Activated CD4-positive, alpha-beta memory T cell treated with anti-CD3 and anti-CD28 coated beads for 36 hours (primary cell): ENCODE measurements at places on chromosomes 13 and 19.

GRCh38 chr13:75416327-75417011 lies 65.5 kb downstream of the TBC1D4 start:
- no peak for DNase-seq

DNA sequence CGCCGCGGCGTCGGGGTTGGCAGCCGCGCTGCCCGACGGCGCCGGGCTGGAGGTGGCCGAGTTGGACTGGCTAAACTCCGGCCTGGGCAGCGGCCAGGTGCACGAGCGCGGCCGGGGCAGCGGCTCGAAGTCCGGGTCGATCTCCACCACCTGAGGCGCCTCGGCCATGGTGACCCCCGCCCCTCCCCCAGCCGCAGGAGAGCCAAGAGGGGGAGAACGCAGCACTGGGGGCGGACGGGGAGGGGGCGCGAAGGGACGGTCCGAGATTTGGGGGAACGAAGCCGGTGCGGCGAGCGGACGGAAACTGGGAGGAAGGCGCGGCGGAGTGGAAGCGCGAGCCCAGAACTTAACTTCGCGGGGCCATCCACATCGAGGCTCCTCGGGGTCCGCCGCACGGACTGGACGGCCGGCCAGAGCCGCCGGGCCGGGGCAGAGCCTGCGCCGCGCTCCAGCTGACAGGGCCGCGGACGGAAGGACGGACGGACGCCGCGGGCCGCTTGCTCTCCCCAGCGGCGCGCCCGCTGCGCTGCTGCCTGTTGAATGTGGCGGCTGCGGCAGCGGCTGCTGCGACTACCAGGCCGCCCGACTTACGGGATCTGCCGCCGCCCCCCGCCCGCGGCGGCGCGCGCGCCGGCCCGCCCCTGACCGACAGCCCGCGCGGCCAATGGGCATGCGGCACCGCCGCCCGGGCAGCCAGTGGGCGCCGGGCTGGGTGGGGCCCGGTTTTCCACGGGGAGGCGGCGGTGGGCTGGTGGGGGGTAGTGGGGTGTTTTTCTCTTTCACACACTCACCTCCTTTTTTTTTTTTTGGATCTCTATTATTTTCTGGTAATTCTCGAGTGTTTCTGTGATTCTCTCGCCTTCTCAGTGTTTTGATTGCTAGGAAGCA lies at the start of gene FOXO1:
TSS of gene FOXO1 (minus strand) at position 597 of the 888 bp plus-strand sequence. CDS start at position 168, 429 bp downstream.
- DNase-seq = peak; percentile 91

GRCh38 chr13:93915269-93915809 lies 564.1 kb downstream of the DCT start:
- no peak for DNase-seq

GRCh38 chr19:3697094-3697493 lies 3.2 kb downstream of the PIP5K1C start:
- DNase-seq = no peak

- DNase-seq = peak; percentile 47
Observed at GRCh38 chr19:10701955-10702525, 801 bp downstream of the QTRT1 start.

DNA sequence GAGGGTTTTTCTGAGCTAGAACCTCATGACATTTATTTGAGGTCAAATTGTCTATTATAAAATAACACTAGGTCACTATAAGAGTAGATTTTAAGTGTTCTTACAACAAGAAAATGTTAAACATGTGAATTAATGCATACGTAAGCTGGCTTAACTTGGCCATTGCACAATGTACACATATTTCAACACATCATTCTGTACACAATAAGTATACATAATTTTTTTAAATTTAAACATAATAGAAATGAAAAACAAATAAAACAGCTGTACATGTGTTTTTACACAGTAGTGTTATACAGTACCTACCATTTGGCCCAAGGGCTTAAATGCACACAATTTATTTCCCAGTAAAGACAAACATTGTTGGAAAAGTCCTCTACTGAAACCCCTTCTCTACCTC lies 269.9 kb downstream of the DACH1 start:
- no peak for DNase-seq

DNA sequence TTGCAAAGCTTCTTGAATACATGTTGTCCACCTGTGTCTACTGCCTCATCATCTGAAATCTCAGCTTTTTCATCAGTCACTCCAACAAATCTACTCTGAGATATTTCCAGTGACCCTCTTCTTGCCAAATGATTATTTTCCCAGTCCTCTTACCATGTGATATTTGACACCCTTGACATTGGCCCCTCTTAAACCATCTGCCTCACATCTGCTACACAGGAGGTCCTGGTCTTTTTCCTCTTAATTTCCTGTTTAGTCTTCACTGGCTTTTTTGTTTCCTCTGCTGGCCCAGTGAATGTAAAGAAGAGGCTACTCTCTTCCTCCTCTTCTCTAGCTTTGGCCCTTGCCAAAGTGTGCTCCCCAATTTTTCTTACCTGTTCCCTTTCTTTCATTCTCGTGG lies 218.7 kb downstream of the DNAJC15 start:
- DNase-seq = no peak

DNA sequence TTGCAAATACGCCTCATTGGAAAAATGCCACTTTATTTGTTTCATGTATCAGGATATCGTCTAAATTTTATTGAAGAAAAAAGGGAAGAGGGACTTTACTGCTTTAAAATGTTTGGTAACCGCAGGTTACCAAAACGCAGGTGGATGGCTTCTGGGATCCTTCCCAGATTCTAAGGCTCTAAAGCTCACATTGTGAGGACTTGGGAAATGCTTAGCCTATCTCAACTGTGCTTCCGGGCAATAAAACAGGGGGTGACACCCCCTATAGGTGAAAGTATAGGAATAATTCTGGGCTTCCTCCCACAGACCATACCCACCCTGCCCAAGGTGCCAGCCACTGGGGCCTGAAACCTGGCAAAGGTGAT lies 73.2 kb upstream of the IPO5 start:
- no peak for DNase-seq

DNA sequence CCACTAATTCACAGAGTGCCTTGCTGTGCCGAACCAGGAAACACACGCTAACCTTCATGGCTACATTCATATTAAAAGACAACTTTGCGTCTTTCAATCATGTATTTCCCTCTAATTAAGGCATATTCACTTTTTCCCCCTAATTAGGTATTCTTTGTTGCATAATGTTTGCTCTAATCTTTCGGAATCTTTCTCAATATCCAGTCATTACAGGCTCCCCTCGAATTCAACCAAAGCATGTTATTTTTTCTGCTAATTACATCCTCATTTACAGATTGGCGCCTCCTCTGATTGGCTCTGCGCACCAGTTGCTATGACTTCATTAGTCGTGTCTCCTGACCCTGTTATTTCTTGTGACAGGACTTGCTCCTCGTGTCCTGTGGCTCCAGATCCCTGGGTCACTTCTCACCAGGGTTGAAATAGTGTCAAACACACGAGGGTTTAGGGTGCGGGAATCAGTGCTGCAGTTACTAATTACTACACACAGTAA lies 226.7 kb upstream of the TSHZ3 start:
- no peak for DNase-seq

- DNase-seq = no peak
Observed at GRCh38 chr13:105446197-105446596, 1089.3 kb downstream of the EFNB2 start.

- DNase-seq = no peak
Observed at GRCh38 chr19:30762651-30763050, 390.5 kb downstream of the ZNF536 start.

- peak; percentile 61 for DNase-seq
Observed at GRCh38 chr19:47315125-47315821, 5.6 kb downstream of the C5AR1 start.

GRCh38 chr13:106550570-106551135 lies 15.2 kb upstream of the EFNB2 start:
- no peak for DNase-seq

- peak; percentile 79 for DNase-seq
Observed at GRCh38 chr19:46014941-46015686, 7.7 kb downstream of the PGLYRP1 start.

GRCh38 chr13:99265162-99265800 lies 7.1 kb upstream of the GPR18 start:
- DNase-seq = peak; percentile 74

DNA sequence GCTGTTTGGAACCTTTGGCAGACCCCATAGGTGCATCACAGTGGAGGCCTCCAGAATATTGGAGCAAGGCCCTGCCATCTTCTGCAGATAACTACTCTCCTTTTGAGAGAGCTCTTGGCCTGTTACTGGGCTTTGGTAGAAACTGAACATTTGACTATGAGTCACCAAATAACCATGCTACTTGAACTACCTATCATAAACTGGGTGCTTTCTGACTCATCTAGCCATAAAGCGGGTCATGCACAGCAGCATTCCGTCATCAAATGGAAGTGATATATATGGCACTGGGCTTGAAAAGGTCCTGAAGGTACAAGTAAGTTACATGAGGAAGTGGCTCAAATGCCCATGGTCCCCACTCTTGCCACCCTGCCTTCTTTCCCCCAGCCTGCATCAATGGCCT lies 782.5 kb upstream of the SLITRK6 start:
- no peak for DNase-seq

- DNase-seq = peak; percentile 27
Observed at GRCh38 chr19:40155749-40156265, 35.4 kb upstream of the MAP3K10 start.

DNA sequence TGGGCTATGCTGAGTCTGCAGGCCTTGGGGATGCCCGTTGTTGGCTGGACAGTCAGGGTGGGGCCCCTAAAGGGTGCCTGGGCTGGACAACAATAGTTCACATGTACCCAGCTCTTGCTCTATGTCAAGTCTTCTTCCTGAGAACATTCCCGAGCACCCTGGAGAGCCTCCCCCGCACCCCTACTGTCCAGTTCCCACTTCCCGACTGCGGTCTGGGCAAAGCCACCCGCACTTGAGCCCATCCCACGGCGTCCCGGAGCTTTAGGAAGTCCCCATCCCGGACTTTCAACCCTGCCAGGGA lies 1.1 kb upstream of the MPND start:
- DNase-seq = no peak

DNA sequence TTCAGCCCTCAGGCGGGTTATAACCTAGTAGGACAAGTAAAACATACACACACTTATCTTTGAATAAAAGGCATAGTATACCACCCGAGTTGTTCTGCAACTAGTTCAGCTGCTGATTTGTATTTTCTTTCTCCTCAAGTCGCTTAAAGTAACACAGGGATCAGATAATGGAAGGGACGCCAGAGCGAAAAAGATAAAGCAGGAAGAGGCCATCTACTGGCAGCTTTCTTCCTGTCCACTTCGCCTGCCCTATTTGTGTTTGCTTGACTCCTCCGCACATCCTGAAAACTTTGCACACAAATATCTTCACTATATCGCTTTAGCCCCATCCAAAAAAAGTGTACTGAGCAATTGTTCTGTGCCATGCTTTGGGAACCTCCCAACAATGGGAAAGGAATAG lies 238.0 kb upstream of the SOX21 start:
- no peak for DNase-seq

- no peak for DNase-seq
Observed at GRCh38 chr19:32061315-32061714, 284.1 kb upstream of the ZNF507 start.

DNA sequence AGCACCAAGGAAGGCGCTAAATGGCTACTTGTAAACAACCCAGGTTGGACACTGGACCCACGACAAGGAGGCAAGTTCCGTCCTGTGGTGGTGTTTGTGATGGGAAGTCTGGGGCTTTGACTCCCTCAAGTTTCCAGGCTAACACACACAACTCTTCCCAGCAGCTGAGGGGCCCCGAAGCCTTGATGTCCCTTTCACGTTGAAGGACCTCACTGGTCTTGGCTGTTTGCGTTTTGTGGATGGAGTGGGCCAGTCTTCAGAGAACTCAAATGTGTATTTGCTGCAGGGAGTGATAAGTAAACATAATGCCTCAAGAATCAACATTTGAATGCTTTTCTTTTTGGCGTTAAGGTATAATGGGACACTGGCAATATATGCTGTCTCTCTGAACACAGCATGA lies 199.2 kb downstream of the TM9SF2 start:
- no peak for DNase-seq

DNA sequence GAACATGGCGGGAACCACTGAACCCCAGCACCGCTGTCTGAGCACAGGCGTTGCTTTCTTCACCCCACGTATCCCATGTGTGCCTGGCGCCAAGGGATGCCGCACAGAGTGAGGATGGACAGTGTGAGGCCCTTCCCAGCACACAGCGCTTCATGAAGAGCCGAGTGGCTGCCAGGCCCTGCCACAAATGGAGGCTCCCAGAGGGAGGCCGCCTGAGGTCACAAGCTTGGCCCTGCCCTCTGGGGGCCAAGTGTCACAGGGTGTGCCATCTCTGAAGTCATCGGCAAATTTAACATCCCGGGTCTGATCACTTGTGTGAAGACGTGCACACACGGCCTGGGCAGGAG lies 24.4 kb downstream of the MPND start:
- DNase-seq = no peak

GRCh38 chr13:93674337-93674755 lies 447.7 kb downstream of the GPC6 start:
- DNase-seq = no peak

DNA sequence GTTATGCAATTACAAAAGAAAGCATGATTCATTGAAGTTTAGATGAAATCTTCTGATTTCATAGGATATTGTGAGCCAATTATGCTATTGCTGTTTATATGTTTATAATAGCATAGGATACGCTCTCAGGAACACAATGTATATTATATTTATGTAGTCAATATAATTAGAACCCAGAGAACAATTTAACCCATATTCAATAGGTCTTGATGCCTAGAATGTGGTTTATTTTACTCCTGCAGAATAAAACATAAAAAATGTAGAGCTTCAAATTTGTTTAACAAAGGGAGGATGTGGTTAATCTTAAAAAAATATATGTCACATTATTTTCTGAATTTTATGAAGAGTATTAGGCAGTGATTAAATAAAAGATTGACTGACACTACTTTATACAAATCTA lies 380.8 kb upstream of the SPRY2 start:
- no peak for DNase-seq
